NCI-H1694 treated with DMSO at 0.1 percent for 48 hours (cell line): ENCODE measurements at places on chromosomes 12 and 14.

GRCh38 chr12:79056775-79057174 is 192.2 kb downstream of the SYT1 start:
- no peak for DNase-seq

GRCh38 chr12:132286912-132287311 is 42.5 kb downstream of the GALNT9 start:
- no peak for DNase-seq

- no peak for DNase-seq
Observed at GRCh38 chr14:104506461-104507253, 72.9 kb upstream of the C14orf180 start.

GRCh38 chr12:98578392-98578791 is 15.1 kb upstream of the SLC25A3 start:
- DNase-seq = no peak

DNA sequence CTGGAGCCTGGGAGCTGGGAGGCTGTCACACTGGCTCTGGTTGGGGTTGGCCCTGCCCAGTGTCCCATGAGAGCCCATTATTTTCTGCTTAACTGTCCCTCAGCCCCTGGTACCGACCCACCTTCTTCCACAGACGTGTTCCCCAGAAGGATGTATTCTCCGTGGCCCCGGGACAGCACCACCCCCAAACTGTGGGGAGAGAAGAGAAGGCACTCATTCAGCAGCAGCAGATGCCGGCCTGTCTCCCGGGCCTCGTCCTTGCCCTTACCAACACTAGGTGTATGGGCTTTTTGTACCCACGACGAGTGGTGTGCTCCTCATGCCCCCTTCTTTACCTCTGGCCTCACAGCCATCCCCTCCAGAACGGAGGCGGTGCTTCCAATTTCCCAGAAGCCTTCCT is 38.1 kb downstream of the LRTM2 start:
- no peak for DNase-seq

DNA sequence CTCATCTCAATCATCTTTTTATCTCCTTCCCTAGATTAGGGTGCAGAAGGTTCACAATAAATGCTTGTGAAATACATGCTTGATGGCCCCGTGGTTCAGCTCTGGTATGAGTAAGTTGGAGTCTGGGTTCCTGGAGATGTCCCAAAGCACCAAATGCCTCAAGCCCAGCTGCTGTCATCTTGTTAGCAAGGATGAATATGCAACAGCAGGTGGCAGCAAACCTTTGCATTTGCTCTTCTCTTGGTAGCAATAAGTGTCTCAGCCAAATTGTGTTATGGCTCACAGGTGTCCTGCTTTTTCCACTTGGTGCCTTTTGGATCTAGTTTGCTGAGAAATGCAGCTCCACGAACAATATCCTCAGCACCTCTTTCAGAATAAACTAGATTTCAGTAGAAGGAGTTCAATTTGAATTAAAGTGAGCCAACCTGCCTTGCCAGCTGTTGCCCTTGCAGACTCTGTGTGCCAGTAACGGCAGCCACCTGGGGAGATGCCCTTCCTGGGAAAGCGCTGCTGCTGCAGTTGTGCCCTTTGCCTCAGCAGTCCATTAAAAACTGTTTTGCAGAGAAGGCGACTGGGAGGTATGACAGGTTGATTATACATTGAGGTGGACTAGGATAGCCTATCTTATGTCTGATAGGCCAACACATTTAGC is 417.3 kb downstream of the SNAPC1 start:
- DNase-seq = peak; percentile 93

DNA sequence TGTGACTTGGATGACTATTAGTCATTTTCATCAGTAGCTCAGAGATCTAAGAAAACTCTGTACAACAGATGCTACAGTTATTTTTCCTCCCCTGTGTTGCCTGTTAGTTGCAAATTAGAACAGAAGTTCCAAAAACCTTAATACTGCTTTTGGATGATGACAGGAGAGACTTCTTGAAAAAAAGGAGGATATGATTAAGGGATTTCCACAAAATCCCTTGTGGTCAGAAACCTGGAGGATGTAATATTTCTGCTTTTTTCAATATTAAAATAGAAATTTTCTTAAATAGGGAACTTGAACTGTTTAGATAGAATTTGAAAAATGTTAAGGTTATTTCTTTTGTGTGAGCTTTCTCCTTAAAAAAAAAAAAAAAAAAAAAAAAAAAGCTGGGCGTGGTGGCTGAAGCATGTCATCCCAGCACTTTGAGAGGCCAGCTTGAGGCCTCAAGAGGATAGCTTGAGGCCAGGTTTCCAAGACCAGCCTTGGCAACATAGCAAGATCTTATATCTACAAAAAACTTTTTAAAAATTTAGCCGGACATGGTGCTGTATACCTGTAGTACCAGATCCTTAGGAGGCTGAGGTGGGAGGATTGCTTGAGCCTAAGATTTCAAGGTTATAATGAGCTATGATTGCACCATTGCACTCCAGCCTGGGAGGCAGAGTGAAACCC is 14.1 kb downstream of the CMAS start:
- no peak for DNase-seq

- no peak for DNase-seq
Observed at GRCh38 chr12:51661836-51662235, 70.8 kb downstream of the SCN8A start.

- no peak for DNase-seq
Observed at GRCh38 chr14:78725086-78725485, 554.9 kb downstream of the NRXN3 start.

- DNase-seq = no peak
Observed at GRCh38 chr12:102061096-102061559, 663 bp downstream of the WASHC3 start.

- no peak for DNase-seq
Observed at GRCh38 chr12:121120323-121120722, 12.4 kb upstream of the P2RX7 start.

DNA sequence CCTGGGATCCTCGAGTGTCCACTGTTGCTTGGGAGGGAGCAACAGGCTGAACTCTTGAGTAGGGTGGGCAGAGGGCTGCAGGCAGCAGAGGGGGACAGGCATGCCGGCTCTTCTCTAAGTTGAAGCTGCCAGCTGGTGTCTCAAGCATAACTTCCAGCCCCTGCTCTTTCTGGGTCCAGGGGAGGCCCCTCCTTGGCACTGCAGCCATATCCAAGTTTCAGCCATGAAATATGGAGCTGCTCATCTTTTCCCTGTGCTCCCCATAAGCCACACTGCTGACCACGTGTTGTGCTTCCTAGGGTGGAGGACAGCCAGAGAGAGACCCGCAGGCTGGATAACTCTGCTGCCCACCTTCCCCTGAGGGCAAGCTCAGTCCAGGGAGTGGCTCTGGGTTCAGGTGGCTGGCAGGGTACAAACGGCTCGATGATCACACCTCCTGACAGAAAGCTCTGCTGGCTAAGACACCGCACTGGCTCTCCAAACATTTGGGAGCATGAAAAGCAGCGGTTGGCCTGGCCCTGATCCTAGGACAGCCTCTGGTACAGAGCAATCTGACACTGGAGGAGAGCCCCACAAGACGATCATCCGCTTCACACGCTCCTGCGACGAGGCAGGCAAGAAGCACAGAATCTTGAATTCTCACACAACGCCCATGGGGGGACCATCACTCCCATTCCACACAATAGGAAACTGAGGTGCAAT is 79.6 kb downstream of the PITPNM2 start:
- no peak for DNase-seq
